ENCODE measurements at places on chromosomes 7 and 10.

DNA sequence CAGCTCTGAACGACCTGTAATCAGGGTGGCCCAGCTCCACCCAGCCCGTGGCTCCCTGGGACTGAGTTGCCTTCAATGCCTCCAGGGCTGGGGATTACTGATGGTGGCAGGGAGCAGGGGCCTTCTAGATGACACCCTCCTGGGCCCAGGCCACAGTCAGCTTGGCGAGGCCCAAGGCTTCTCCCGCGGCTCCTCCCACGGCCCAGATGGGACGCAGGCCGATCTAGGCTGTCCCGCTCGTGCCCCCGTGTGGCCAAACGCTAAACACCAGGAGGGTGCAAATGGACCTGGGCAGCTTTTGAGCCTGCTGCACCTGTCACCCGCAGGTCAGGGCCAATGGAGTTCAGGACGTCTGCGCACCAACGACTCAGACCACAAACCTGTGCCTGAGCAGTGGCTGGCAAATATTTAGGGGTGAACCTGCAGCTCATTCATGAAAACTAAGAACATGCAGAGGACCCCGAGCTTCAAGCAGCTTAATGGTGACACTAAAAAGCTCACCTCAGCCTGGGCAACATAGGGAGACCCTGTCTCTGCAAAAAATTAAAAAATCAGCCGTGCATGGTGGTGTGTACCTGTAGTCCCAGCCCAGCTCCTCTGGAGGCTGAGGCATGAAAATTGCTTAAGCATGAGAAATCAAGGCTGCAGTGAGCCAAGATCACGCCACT lies 43.2 kb downstream of the ASB13 start:
- ATAC-seq = peak; percentile 95

- ATAC-seq = peak; percentile 45
These were observed 1.2 kb upstream of the LRMDA start for GRCh38 chr10:75430000-75430763.

DNA sequence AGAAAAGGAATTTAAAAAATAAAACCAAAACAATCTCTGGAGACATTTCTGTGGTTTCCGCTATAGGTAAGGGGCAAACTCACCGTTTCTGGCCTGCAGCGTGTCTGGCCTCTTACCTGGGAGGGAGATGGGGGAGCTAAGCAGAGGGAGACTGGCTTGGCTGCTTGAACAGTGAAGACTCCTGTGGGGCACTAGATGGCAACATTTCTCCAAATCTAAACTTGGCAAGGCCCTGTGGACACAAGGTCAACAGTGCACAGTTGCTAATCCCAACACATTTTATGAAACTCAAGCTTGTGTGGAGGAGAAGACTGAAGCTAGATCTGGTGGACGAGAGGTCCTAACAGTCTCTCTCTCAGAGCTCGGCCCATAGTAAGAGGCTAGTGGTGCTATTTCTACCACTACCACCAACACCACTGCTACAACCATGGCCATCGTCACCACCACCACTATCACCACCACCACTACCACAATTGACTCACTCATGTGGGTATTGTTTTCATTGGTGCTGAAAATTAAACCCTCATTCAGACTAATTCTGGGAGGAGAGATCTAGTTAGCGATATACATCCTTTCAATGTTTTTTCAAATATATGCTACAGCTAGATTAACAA lies 28.4 kb upstream of the CDHR3 start:
- ATAC-seq = peak; percentile 63

DNA sequence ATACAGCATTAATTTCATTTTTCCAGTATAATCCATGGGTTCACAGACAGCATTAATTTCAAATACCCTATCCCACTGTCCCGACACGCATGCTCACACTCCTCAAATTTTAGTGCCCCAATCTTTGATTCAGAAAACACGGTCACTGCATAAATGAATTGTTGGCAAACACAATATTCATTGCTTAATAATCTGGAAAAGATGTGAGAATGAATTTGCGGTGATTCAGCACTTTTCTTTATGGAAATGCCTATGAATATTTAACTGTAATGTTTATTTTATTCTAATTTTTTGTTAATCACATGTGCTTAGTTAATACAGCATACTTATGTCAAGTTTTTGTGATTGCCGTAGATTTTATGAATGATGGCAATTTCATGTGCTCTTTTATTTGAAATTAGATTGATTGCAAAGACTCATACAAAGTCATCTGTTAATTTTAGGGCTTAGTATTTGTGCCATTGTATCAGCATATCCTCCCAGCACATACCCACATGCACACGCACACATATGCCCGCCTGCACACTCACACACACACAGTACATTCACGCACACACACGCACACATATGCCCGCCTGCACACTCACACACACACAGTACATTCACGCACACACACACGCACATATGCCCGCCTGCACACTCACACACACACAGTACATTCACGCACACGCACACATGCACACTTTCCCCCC lies 35.1 kb downstream of the MACROH2A2 start:
- no peak for ATAC-seq

DNA sequence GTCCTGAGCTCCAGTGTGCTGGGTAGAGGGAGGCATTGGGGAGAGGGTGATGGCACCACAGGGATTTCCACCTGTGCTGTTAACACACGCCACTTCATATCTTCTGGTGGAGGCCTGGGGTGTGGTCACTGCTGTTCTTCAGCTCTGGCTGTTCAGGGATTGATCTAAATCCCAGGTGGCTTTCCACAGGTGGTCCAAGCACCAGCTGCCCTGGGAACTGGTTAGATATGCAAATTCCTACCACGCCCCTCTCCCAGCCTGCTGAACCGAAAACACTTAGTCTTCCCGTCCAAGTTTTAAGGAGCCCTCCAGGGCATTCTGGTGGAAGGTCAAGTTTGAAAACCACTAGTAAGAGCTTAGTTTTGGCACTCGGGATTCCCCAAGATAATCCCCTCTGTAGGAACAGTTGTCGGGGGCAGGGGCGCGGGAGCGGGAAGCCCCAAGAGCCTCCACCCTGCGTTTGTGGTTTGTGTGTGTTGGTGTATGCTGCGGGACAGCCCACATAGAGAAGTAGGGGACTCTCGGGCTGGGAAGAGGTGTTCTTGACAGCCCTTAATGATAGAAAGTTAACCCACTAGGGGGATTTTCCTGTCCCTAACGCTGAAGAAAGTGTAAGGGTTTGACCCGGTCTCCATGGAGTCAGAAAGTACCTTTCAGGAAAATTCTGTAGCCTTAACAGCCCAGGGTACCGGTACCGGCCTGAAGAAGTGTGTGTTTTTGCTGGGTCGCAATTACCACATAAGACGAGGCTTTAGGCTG lies 5.1 kb downstream of the DEPP1 start:
- no peak for ATAC-seq

GRCh38 chr10:91298224-91298871 lies 77.9 kb downstream of the PCGF5 start:
- peak; percentile 92 for ATAC-seq

DNA sequence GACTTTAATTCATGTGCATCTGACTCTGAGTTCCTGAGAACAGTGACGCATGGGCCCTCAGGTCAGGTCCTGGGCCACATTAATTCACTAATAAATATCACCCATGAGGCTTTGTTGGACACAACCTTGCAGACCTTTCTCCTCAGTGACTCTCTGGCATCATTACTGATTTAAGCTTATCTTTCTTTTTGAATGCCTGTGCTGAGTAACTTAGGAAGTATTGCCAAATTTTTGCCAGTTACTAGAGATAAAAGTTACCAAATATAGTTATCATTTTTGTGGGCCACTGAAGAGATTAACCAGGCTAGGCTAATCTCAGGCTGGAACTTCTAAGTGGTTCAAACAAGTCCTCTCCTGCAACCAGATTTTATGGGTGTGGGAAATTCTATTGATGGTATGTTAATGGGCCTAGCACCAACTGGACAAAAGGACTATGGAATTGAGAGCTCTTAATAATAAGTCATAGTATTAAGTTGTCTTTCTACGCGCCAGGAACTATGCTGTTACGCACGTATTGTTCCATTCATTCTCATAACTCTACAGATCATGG lies 28.8 kb upstream of the PRTFDC1 start:
- peak; percentile 85 for ATAC-seq

DNA sequence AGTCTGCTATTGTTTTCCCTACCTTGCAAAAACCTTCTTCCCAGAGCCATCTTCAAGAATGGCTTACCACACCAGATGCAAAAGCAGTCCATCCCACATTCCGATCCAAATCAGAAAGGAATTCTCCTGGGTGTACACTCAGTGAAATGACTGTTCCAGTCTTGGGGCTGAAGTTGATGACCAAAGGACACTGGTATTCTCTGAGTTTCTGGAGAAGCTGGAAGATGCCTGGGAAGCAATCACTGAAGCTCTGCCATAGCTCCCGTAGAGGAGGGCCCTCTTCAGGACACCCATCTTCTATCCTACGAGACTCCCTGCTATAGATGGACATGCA lies 155.7 kb downstream of the LCOR start:
- no peak for ATAC-seq

DNA sequence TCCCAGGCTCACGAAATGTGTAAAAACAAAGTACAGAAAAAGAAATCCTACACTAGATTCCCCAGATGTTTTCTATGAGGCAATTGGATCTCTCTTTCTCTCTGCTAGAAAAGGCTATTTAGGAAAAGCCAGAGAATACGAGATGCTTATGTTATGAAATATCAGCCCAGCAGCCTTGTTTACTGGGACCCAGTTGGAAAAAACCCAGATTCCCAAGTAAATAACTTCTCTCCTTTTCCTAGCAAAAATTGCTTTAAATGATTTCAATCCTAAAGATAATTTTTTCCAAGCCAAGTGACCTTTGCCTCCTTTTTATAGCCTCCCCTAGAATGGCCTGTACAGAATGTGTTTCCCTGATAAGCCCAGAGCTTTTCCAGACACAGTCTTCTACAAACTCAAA lies 199.3 kb downstream of the PLXNA4 start:
- no peak for ATAC-seq

- no peak for ATAC-seq
These were observed 64.0 kb downstream of the PDZD8 start for GRCh38 chr10:117311261-117311660.
